ENCODE measurements at places on chromosomes 1 and 21.

- DNase-seq, result no peak
These were observed 10.4 kb upstream of the PPT1 start for GRCh38 chr1:40107290-40107959.

- no peak for DNase-seq
These were observed 33.4 kb downstream of the DOCK7 start for GRCh38 chr1:62654744-62655143.

GRCh38 chr21:42239556-42239955 is 20.6 kb downstream of the ABCG1 start:
- DNase-seq, result no peak

GRCh38 chr1:196607981-196608380 is 259 bp downstream of the KCNT2 start:
- DNase-seq, result no peak

GRCh38 chr1:162321809-162322422 is 54.7 kb downstream of the SPATA46 start:
- no peak for DNase-seq

DNA sequence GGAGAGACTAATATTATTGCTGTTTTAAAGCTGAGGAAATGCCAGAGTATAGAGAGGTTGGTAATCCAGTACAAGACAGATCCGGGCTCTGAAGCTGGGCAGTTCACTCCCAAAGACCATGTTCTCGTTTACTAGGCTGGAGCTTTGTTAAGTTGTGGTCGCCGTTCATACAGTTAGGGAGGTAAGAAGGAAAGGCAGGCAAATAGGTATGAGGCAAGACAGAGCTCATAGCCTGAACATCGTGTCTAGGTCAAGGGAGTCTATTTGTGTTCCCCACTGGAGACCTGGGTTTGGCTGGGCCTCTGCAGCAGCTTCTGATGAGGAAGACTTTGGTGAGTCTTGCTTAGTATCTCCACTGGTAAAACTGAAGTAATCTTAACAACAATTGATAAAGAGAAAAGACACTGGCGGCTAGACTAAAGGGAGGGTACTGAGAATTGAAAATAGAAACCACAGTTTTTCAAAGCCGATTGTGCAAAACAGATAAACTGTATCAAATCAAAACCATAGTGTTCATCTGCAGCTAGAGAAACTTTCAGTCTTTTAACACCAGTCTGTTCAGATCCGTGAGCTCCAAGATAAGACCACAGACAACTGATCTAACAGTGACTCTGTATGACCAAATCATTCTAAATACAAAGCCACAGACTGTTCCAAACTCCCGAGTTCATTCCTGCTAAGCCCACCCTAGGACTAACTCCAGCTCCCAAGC is 217.0 kb upstream of the FAM78B start:
- DNase-seq, result no peak

GRCh38 chr1:236552901-236553300 is 29.1 kb downstream of the LGALS8 start:
- no peak for DNase-seq

GRCh38 chr1:228036701-228037231 is 30.0 kb downstream of the WNT3A start:
- no peak for DNase-seq

GRCh38 chr21:38832664-38833063 is 26.9 kb downstream of the ETS2 start:
- no peak for DNase-seq

DNA sequence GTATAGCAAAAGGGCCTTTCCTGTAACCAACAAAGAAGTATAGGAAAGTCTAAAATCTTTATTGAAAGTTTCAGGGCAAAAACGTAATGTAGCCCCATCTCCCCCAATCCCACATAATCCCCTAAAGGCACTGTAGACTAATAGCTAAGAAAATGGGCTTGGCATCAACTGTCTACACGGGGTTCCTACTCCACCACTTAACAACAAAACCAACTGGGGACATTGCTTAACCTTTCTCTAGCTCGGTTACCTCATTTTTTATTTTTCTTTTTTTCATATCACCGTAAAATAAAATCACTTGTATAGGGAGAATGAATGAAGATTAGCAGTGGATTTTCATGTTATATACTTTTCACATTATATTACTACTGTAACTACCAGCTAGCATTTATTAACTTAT is 12.3 kb downstream of the MACF1 start:
- DNase-seq, result no peak

DNA sequence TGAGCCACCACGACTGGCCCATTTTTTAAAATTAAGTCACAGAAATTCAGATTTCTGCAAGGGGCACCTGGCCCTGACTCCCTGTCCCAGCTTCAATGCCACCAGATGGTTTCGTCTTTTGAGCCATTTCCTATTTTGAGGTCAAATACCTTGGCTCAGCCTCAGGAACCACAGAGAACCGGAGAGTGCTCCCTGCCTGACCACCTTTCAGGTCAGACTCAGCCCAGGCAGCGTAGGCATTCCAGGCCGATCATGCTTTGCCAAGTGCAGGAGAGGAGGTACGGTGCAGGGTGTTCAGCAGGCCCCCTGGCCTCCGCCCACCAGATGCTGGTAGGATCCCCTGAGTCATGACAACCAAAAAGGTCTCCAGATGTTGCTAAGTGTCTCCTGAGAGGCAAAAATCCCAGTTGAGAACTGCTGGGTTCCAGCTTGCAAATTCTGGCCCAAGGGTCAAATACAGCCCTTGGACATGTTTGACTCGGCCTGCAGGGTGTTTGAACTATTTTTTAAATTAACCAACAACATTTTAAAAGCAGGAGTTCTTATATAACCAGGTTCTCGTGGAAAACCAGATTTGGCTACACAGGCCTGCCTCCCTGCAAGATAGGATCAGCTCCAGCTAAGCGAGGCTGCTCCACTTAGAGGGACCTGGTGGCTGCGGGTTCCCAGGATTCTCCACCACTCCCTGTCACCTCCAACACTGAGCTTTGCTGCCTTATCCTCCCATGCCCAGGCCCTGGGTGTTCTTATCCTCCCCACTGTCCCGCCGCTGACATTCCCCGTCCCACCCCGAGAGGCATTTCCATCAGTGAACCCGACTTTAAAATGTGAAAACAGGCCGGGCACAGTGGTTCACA is 61.9 kb upstream of the TARDBP start:
- no peak for DNase-seq

- no peak for DNase-seq
These were observed 11.9 kb downstream of the RGS8 start for GRCh38 chr1:182672487-182672836.

GRCh38 chr1:214565310-214565709 is 13.9 kb upstream of the PTPN14 start:
- DNase-seq, result no peak

- no peak for DNase-seq
These were observed 93.8 kb downstream of the CHD1L start for GRCh38 chr1:147336291-147336690.

DNA sequence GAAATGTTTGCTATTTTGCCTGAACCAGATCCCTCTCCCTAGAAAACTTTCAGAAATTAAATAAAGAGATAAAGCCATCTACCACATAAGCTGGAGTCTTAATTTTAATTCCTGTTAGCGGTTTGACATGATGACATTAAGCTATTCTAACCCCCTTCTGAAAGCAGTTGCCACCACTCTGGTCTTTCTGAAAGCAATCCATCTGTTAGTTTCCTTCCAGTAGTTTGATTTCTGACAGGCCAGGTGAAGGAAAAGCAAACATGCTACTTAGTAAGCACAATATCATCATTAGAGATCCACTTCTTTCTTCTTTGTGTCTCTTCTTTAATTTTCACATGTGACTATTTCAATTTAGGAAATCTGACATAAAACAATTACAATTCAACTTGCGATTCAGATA is 39.9 kb downstream of the RGL1 start:
- no peak for DNase-seq

DNA sequence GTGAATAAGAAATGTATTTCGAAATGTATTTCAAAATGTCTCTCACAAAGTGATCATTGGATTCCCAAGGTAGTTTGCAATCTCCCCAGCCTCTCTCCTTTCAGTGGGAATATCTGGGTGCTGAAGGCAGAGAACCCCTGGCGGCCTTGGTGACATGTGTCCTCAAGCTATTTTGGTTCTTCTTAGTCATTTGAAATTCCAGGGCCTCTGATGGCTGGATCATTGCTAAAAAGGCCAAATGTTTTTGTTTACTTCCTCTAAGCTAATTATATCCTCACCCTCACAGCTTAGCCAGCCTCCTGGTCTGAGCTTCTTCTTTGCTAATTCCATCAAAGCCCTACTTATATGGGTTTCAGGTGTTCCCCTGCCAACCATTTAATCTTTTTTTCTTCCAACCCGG is 71.2 kb downstream of the LRRC40 start:
- no peak for DNase-seq

- DNase-seq, result no peak
These were observed 5.0 kb upstream of the PLA2G2C start for GRCh38 chr1:20191266-20191825.

- no peak for DNase-seq
These were observed 8.2 kb upstream of the CDK11A start for GRCh38 chr1:1732381-1732780.

DNA sequence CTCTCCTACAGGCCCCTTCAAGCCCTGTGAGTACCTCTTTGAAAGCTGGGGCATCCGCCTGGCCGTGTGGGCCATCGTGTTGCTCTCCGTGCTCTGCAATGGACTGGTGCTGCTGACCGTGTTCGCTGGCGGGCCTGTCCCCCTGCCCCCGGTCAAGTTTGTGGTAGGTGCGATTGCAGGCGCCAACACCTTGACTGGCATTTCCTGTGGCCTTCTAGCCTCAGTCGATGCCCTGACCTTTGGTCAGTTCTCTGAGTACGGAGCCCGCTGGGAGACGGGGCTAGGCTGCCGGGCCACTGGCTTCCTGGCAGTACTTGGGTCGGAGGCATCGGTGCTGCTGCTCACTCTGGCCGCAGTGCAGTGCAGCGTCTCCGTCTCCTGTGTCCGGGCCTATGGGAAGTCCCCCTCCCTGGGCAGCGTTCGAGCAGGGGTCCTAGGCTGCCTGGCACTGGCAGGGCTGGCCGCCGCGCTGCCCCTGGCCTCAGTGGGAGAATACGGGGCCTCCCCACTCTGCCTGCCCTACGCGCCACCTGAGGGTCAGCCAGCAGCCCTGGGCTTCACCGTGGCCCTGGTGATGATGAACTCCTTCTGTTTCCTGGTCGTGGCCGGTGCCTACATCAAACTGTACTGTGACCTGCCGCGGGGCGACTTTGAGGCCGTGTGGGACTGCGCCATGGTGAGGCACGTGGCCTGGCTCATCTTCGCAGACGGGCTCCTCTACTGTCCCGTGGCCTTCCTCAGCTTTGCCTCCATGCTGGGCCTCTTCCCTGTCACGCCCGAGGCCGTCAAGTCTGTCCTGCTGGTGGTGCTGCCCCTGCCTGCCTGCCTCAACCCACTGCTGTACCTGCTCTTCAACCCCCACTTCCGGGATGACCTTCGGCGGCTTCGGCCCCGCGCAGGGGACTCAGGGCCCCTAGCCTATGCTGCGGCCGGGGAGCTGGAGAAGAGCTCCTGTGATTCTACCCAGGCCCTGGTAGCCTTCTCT is 23.5 kb downstream of the UBE2T start:
- no peak for DNase-seq

DNA sequence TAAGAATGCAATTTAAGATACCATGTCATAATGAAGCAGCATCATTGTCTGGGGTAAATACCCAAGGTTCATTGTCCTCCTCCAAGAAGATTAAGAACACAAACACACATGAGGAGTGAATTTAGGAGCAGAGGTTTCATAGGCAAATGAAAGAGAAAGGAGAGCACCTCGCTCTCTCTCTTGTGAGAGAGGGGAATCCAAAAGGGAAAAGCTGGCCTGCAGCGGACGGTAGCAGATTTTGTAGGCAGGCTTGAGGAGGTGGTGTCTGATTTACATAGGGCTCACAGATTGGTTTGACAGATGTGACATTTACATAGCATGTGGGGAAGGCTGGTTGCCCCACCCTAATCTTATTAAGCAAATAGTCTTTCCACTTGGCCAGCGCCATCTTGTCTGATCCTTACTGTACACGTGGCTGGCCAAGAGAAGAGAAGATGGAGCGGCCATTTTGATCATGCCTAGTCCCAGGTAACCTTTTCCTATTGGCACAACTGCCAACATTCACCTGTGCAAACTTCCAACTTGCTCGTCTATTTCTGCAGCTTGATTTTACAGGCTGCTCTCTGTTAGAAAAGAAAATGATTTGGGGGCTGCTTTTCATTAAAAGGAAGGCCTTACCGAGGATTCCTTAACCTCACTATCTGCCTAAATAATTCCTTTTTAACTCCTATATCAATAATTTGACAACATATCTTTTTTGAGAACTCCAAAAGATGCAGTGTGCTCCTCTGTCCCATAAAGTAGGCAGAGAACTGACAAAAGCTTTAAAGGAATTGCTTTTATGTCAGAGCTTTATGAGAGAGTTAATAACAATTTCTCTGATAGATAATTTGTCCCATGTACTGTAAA is 16.0 kb upstream of the LRRC7 start:
- DNase-seq, result no peak

GRCh38 chr1:84442256-84442655 is 36.8 kb upstream of the RPF1 start:
- DNase-seq, result no peak

GRCh38 chr1:17826165-17826488 is 71.0 kb downstream of the ACTL8 start:
- no peak for DNase-seq

DNA sequence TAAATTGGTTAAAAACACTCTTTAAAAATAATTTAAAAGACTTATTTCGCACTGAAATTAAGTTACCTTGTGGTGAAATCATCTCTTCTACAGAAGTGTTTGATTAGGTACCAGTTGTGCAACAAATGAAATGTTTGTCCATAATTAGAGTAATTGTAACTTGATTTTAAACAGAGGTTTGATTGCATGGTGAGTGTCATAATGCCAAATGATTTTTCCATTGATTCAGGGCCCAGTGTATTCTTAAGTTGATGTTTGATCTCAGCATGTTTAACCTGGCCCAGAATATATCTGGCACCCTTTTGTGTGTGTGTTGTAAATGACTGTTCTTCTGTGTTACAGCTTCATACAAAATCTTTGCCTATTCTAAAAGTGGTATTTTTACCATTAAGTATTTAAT is 28.5 kb downstream of the LRRC8B start:
- DNase-seq, result no peak

- no peak for DNase-seq
These were observed 93.5 kb downstream of the TTLL7 start for GRCh38 chr1:83905315-83905907.

DNA sequence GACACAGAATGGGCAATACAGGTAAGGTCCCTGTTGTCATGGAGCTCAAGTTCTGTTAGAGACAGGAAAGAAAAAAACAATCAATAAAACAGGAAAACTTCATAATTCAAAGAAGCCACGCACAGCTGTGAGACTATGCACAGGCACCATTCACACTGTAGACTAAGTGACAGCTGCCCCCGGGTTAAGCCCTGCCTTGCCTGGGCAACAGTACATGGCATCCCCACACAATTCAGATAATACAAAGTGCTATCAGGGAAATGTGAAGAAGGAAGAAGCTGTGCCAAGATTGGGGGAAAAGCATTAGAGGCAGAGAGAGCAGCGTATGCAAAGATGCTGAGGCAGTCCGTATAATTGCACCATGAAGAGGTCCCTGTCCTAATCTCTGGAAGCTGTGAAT is 9.0 kb upstream of the KCNE2 start:
- DNase-seq, result no peak

GRCh38 chr1:157176016-157176415 is 37.8 kb upstream of the ETV3 start:
- no peak for DNase-seq

- DNase-seq, result no peak
These were observed 10.7 kb downstream of the TUT4 start for GRCh38 chr1:52542085-52542688.

All from effector CD8-positive, alpha-beta T cell (primary cell).